Activated CD4-positive, alpha-beta memory T cell treated with anti-CD3 and anti-CD28 coated beads for 36 hours (primary cell): ENCODE measurements at places on chromosomes 4 and X.

DNA sequence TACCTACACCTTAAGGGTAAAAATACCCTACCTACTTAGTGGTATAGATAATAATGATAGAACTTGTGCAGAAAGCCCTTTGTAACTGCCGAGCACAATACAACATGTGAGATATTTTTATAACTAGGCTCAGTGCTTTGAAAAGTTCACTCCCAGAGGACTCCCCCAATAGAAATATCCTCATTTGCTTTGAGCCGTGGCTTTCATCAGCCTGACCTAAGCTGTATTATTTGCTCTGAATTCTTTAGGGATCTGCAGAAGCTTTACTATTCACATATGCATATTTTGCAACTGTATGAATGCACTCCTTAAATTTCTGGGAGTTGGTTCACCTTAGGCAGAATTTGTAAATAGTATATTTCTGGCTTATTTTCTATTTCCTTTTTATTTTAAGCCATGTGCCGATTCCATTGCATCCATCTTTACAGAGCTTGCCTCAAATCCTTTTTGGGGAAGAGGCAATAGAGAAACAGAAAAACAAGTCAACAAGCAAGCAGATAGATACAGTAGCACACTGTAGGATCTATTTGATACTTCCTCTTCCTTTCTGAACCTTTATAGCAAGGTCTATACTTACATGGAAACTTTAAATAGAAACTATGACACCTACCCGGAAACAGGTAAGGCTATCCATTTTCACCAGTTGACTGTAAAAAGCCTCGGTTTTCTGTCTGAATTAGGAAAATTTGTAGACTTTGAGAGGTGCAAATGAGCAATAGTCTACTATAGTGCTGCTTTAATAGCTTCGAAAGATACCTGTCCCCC lies 242.5 kb upstream of the VCX3A start:
- no peak for DNase-seq

- DNase-seq: no peak
Observed at GRCh38 chr4:119656342-119656741, 27.7 kb upstream of the PDE5A start.

DNA sequence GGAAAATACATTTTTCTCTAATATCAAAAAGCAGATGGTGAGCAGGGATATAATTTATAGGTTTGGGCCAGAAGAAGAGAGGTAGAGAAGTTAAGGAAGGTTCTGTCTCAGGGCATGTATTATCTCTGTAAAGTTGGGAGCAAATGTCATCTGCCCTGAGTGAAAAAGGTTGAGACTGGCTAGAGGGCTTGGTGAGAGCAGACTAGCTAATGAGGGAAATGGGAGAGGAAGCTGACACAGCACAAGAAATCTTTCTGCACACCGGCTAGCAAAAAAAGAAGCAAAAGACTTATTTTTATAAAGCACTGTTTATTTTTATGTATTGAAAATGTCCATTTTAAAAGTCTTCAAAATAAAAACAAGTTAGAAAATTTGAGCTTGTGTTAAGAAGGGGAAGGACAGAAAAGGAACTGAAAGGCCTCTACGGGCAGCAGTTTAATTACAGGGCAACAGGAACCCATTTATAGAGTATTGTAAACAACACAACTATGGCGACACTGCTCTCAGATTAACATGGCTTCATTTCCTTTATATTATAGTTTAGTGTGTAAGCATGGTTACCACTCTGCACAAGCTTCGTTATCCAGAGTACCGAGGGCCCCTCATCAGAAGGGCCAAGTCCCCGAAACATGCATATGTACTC lies 17.4 kb downstream of the CD40LG start:
- DNase-seq: no peak

DNA sequence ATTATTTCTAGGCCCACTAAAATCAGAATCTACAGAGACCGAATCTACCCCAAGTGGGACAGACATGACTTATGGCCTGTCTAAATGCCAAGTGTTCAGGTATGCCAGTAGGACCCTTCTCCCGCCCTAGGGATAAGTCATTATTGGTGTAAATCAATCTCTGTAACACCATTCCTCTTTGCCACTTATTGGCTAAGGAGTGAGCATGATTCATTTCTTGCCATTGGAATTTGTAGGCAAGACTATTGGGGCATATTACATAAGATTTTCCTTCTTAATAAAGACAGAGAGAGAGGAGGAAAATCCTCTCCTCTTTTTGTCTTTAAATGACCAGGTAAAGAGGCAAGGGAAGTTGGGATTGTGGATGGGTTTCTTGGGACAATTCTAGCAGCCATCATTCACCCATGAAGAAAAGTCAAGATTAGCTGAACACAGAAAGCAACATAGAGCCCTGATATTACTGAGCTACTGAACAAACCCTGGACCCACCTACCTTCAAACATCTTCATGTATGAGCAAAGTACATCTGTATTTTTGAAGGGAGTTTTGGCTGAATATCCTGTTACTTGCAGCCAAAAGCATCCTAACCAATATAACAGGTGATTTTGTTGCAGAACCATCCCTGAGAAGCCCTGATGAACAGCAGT lies 2.6 kb downstream of the SLC9B2 start:
- no peak for DNase-seq

DNA sequence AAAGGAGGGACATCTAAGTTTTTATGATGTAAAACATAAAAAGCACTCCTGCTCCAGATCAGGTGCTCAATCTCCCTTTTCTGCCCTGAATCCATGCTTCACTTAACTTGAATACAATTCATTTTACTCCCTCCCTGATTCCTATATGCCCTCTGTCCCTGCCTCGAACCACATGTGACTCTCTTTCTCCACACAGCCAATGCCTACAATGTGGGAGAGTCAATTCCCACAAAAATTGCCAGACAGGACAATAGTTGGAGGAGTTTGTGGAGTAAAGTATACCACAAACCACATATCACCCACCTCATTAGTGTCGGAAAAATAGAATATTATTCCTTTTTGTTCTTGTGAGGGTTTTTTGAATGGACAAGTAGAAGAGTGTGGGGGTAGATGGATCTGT lies 9.7 kb downstream of the AMMECR1 start:
- no peak for DNase-seq
